Stimulated activated CD4-positive, alpha-beta T cell treated with anti-CD3 and anti-CD28 coated beads, Interleukin-15, amount 100 ng/mL, for 1 hour (primary cell): ENCODE measurements at places on chromosomes 13 and 19.

GRCh38 chr13:79386125-79386826 lies 19.8 kb downstream of the RBM26 start:
- DNase-seq, result no peak

DNA sequence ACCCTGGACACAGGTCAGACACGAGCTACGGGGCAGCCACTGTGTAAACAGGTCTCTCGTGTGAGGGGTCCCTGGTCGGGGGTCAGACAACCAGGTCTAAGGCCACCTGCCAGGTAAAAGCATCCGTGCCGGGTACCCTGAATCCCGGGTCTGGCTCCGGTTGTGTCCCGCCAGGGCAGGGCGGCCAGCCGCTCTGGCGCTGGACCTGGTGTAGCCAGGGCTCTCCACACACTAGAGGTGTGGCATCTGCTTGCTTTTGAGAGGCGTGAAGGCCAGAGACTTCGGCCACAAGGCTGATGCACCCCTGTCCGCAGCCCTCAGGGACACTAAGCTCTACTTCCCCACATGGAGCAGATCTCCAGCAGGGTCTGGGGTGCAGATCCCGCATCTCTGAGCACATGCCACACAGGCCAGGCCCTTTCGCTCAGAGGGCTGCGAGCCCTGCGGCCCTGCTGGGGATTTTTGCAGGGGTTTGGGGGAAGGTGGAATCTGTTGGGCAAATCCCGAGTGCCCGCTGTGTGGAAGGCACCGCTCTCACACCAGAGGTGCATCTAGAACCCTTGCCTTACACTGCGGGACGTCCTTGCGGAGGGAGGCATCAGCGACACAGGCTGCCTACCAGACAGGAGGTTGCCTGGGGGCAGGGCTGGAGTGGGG lies 13.8 kb upstream of the TIMM13 start:
- no peak for DNase-seq

DNA sequence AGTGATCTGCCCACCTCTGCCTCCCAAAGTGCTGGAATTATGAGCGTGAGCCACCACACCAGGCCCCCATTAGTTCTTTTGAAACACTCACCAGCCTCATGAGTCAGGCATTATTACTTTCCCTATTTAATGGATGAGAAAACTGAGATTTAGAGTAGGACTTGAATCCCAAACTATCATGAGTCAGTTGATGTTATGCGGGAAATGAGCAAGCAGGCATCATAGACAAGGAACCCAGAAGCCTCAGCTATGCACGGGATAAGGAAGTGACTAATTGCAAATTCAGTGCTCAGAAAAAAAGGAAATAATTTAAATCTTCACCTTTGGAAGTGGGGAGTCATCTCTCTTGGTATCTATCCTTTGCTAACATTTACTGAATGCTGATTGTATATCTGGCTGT lies 217.5 kb downstream of the ABCC4 start:
- no peak for DNase-seq

- no peak for DNase-seq
Observed at GRCh38 chr13:26629260-26629825, 71.9 kb downstream of the WASF3 start.

DNA sequence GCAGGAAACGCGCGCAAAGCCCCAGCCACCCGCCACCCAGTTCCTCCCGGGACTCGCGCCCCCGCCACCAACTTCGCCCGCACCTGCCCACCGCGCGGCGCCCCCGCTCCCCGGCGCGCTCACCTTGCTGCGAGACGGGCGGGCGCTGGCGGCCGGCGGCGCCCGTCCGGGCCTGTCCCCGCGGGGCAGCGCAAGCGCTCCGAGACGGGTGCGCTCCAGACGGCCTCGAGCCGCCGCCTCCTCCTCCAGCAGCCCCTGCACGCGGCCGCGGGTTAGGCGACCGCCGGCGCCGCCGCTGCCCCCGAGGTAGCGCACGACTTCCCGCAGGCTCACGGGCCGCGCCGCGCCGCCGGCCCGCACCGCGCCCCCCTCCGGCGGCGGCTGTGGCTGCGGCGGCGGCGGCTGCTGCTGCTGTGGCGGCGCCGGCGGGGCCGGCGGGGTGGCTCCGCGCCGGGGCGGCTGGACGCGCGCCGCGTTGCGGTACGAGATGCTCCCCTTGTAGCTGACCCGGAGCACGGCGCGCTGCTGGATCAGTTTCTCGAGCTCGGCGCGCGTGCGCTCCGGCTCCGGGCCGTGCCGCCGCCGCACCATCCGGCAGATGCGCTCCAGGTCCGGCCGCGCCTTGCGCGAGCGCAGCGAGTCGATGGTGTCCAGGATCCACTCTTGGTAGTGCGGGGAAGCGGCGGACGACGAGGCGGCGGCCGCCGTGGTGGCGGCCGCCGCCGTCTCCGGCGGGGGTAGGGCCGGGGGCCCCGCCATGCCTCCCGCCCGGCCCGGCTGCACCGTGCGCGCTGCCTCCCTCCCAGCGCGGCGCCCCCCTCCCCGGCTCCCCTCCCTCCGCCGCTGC lies 666 bp downstream of the SAMD1 start:
- DNase-seq, result no peak

GRCh38 chr19:20359933-20360720 lies 193.1 kb downstream of the ZNF486 start:
- DNase-seq, result no peak

DNA sequence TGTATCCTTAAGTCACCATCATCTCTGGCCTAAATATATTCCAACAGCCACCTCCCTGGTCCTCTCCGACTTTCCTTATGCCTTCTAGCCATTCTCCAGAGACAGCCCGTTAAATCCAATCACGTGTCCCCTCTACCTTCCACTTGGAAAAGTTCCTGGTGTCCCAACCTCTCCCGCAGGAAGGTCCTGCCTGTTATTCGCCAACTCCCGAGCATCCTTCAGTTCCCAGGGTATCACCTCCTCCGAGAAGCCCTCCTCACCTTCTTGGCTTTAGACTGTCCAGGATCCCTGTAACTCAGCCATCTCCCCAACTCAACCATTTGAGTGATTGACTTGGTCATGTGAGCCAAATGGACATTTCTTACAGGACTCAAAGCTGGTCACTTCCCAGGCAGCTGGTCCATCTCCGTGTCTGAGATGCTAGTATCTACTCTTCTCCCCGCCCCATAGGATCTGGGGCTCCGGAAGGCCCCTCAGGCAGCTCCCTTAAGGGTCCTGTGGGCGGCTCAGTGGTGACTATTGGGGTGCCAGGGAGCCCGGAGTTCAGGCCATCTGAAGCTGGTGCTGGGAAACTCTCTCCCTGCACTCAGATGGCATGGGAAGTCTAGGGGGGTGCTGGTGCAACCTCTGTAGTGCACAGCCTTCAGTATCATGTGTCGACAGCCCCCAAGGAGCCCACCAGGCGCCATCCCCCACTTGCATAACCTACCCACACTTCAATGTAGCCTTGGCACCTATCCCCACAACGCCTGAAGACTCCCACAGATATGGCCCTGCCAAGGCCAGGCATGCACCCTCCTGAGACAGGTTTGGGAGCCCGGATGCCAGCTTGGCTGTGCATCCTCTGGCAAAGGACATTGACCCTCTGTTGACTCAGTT lies 27.9 kb upstream of the NANOS3 start:
- no peak for DNase-seq

DNA sequence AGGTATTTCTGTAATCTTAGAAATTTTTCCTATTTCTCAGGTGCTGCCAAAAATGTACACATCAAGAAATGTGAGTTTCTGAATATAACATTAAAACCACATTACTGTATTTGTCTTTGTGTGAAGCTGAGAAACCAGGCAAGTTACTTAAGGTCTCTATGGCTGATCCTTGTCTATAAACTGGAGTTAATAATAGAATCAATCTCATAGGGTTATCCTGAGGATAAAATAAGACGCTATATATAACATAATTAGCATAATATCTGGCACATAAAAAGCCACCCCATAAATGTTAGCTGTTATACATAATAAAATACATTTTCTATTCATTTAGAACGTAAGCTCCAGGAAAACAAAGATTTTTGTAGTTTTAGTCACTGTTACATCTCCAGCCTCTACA lies 6.1 kb downstream of the RNF6 start:
- DNase-seq, result no peak

DNA sequence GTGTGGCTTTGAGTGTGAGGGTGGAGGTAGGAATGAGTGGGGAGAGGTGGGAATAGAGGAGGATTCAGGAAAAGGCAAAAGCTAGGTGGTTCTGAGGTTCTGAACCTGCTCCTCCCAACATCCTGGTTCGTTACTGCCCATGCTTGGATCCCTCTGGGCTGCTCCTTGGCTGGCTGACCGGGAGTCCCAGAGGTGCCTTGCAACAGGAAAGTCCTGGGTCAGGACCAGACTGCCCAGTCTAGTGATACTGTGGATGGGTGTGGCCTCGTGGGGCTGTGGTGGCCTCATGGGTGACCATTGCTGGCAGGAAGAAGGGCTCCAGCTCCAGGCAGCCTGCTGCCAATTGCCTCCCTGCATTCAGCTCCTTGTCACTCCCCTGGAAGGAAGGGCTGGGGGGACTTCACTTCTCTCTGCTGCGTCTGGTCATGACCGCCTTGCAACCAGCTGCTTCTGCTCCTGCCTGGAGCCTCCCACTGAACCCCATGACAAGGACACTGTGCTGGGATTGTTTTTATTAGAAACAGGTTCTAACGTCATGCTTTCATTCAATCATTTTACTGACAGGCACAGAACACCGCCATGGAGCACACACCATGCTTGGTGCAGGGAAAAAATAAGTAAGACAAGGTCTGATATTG lies 61.5 kb upstream of the UBL3 start:
- no peak for DNase-seq

GRCh38 chr13:101447852-101448251 lies 4.6 kb upstream of the ITGBL1 start:
- DNase-seq, result no peak

DNA sequence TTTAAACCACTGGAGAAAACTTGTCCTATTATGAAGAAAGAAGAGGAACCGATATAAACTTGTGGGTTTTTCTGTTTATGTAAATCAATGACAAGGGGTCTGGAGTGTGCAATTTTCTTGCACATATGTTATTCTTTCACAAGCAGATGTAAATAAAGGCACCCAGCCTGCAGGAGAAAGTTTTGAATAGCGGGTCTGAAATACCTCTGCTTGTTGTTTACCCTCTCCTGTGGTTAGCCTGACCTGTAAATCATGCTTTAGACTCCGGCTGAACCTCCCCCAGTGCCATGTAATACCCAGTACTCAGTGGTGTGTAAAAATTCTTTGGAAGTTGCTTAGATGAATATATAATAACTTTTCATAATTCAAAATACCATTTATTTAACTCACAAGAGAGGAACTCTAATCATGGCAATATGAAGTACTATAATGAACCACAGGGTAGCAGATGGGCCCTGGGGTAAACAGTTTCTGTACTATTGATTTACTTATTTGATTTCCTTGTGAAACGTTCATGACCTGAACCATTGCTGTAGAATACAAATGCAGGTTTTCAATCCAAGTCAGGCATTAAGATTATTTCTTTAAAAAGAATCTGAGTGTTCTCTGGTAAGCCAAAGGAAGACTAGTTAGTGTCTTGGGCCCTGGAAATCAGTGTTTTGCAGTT lies 245.1 kb downstream of the LMO7 start:
- no peak for DNase-seq

DNA sequence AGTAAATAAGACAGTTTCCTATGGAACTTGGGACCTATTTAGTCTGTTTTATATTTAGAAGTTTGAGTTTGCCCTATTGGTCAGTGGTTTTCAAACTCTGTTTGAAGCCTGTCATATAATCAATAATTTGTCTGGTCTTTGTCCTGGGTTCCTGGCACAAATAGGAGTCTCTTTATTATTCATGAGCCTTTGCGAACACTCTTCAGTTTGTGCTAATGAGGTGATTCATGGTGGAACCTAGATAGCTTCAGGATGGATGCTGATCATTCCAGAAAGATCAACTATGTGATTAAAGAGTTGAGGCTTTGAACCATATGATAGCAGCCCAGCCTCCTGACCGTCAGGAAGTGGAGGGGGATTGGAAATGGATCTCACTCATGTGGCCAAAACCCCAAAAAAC lies 10.0 kb upstream of the VWA8 start:
- DNase-seq, result no peak

DNA sequence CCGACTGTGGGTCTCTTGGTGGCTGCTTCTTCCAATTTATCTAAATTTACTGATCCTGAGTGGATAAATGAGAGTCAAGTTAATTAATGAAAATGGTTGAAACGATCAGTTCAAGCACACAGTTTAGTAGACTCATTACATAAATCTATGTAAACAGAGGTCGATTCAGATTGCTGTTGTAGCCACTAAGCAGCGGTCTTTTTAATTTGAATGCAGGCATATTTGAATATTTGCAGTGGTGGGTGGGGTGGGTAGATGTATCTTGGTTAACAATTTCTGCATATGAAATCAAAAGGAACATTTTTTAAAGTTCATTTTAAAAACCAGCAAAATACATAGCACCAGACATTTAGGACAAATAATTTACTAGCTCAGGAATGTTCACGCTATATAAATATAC lies 325.9 kb downstream of the KLF12 start:
- no peak for DNase-seq
